ENCODE measurements at places on chromosomes 13 and 19. TPM values are rescaled to one million over a fixed set of nuclear protein-coding genes. Genes with fewer than 3 reads are reported as not detected.

LRRC63 gene
- polyA plus RNA-seq = 0.09 TPM

KLF1 gene
- polyA plus RNA-seq = 0.79 TPM

DNA sequence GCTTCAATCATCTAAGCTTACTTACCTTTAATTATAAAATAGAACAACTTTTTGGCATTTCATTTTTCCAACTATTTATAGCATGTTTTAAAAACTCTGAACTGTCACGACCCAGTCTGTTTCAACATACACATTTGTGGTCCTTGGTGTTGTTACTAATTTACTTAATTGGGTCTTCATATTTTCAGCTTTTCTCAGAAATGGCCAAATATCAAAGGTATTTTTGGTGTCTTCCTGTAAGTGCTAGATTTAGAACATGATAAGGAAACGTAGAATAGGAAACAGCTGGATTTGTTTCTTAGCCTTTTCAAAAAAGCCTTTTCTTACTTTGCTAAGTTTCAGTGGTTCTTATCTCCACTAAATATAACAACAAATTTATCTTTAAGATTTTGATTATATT lies 11.4 kb downstream of the LPAR6 start:
- no peak overlapping the region for H3K4me3 ChIP-seq
- DNase-seq = no peak
- H3K27me3 ChIP-seq = no peaks in the 10 kb centered on the region

DNA sequence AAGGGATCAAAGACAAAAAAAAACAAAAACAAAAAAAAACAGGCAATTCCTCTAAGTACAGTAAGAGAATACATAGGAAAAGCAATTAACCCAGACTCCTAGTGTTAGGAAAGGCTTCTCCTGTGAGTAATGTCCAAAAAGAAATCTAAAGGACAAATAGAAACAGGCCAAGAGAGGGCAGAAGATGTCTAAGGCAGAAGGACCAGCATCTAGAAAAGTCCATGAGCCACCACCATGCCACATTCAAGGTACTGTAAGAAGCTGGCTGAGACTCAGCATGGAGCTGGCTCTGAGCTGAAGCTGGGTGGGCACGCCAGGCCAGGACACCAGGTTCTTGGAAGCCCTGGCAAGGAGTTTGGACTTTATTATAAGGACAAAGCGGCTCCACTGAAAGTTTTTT lies 118.1 kb upstream of the FRY start:
- H3K4me1 ChIP-seq = no peaks in the 10 kb centered on the region
- H3K36me3 ChIP-seq = no peaks in the 10 kb centered on the region
- no peak for DNase-seq
- no peak overlapping the region for H3K27ac ChIP-seq
- H3K4me3 ChIP-seq = no peak overlapping the region

DNA sequence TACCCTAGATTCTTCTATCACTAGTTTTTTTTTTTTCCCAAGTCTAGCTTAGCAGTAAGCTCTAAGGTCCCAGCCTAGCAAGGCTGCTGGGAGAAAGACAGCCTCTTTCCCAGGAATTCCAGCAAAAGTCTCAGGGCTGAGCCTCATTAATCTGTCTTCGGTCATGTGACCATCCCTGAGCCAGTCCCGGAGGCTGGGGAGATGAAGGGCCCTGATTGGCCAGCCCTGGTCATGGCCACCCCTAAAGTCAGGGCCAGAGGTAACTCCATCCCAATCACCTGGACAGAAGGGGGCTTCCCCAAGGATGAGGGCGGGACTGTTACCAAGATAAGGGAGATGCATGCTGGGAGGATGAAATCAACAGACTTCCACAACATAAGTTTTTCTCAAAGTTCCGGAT lies 43.3 kb downstream of the CCNE1 start:
- no peaks in the 10 kb centered on the region for H3K36me3 ChIP-seq
- no peaks in the 10 kb centered on the region for H3K27me3 ChIP-seq
- H3K27ac ChIP-seq = no peak overlapping the region
- H3K4me1 ChIP-seq = no peaks in the 10 kb centered on the region

GRCh38 chr19:39148939-39149529 lies 23.4 kb downstream of the PAK4 start:
- DNase-seq = no peak
- peaks cover 6% of the 10 kb centered on the region for H3K36me3 ChIP-seq
- H3K27ac ChIP-seq = no peak overlapping the region
- no peaks in the 10 kb centered on the region for H3K27me3 ChIP-seq
- no peak overlapping the region for H3K4me3 ChIP-seq
- H3K4me1 ChIP-seq = peaks cover 41% of the 10 kb centered on the region

DNA sequence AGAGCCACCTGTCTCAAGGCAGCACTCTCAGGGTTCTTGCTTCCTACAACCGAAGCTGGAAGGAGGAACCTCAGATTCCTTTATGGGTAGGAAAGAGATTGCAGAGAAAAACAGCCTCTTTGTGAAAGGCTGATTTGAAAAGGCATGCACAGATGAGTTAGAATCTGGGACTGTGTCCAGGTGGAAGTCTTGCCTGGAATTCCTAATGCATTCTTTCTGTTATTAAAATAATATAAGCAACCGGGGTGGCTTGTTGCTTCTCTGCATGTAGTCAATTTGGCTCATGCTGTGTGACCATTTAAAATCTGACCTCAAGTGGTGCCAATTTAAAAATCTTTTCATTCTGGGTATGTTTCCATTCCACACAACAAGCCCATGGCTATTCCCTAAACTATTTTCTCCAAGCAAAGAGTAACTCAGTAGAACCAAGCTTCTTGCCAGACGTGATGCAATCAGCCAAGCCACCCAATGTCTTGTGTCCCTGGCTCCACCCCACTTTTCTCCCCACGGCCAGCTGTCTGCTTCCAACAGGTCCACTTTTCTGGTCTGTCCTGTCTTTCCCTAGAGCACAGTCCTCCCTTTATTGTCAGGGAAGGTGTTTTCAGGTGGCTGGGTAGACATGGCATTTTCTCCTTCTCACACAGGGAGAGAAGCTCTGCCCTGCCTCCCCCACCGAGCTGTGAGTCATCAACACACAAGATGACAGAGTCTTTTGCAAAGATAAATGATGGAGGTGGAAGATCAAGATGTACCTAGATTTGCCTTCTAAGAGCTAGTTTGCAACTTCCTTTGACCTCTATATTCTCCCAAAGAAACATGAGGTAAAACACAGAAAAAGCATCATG lies 394.3 kb downstream of the FOXO1 start:
- no peak overlapping the region for H3K27ac ChIP-seq
- H3K4me3 ChIP-seq = no peak overlapping the region
- no peaks in the 10 kb centered on the region for H3K27me3 ChIP-seq
- DNase-seq = no peak
- no peaks in the 10 kb centered on the region for H3K36me3 ChIP-seq

DNA sequence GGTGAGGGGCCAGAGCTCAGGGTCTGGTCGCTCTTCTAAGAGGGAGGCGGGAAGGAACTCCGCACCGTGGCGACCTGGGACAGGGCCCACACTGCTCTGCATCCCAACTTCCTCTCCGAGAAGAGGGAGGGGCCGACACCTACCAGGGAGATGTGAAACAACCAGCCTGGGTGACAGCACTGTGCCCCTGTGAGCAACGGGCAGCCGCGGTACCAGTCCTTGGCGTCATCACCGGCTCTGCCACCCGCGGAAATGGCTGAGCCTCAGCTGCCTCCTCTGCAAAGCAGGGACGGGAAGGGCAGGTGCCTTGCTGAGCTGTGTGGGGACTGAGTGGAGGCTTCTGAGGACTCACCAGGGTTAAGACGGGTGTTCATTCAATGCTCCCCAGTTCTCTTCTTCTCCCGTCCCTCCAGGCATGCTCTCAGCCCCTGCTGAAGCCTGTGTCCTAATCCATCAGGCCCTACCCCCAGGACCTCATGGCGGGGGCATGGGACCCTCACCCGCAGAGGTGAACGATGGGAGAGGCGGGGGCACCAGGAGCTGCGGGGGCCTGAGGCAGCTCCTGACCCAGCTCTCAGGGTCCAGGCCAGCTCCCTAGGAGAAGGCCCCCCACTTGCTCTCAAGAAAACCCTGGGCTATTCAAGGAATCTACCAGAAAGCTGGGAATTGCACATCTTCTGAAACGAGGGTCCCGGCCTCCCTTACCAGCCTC lies 9.3 kb downstream of the ZNF787 start:
- no peak overlapping the region for H3K4me3 ChIP-seq
- H3K4me1 ChIP-seq = peaks cover 51% of the 10 kb centered on the region
- peak; percentile 30 for DNase-seq

DNA sequence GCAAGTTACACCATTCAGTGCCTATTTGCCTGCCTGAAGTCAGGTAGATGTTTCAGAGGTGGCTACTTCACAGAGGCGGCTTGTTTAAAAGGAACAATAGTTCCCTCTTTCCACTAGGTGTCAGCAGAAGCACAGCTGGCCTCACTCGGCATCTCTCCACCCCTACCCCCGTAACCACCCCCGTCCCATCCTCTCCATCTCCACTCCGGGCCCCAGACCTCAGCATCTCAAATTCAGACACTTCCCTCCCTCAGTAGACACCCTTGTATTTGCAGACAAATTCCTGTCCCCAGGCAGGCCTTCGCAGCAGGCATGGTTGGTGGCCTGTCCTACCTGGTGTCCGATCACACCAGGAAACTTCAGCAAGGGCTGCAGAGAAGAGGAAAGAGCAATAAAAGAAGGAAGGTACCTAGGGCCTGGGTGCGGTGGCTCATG lies 9.1 kb upstream of the DPP9 start:
- no peak overlapping the region for H3K27ac ChIP-seq
- H3K4me3 ChIP-seq = no peak overlapping the region
- DNase-seq = no peak
- H3K27me3 ChIP-seq = no peaks in the 10 kb centered on the region
- no peaks in the 10 kb centered on the region for H3K36me3 ChIP-seq

RASIP1 gene
- polyA plus RNA-seq = 6.9 TPM

GRCh38 chr19:8517551-8518442 lies 3.8 kb upstream of the ZNF414 start:
- H3K36me3 ChIP-seq = peaks cover 3% of the 10 kb centered on the region
- peaks cover 27% of the 10 kb centered on the region for H3K4me1 ChIP-seq
- H3K27ac ChIP-seq = no peak overlapping the region
- H3K4me3 ChIP-seq = no peak overlapping the region

- H3K4me1 ChIP-seq = no peaks in the 10 kb centered on the region
- H3K27me3 ChIP-seq = no peaks in the 10 kb centered on the region
- H3K4me3 ChIP-seq = no peak overlapping the region
- no peak overlapping the region for H3K27ac ChIP-seq
- no peaks in the 10 kb centered on the region for H3K36me3 ChIP-seq
Observed at GRCh38 chr13:44664308-44664707, 88.2 kb upstream of the TSC22D1 start.

DNA sequence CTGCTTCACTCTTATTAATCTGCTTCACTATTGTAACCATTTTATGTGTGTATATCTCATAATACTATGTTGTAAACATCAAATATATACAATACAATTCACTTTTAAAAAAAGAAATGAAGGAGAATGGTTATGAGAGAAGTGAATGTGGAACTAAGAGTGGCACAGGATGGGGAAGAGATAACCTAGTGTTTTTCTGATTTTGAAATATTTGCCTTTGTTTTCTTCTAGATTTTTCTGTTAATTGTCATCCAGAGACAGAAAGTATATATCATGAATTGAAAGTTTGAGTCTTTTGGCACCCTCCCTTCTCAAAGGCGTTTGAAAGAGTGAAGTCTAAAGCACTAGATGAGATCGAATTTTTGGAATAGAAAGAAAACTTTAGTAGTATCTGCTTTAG lies 2.8 kb downstream of the DNAJC3 start:
- DNase-seq = no peak
- no peak overlapping the region for H3K27ac ChIP-seq
- H3K4me3 ChIP-seq = no peak overlapping the region
- peaks cover 3% of the 10 kb centered on the region for H3K4me1 ChIP-seq
- H3K36me3 ChIP-seq = no peaks in the 10 kb centered on the region
- H3K27me3 ChIP-seq = no peaks in the 10 kb centered on the region

GRCh38 chr19:18856385-18857126 lies 24.8 kb downstream of the UPF1 start:
- H3K27ac ChIP-seq = no peak overlapping the region
- H3K36me3 ChIP-seq = peaks cover 98% of the 10 kb centered on the region
- no peak for DNase-seq

DNA sequence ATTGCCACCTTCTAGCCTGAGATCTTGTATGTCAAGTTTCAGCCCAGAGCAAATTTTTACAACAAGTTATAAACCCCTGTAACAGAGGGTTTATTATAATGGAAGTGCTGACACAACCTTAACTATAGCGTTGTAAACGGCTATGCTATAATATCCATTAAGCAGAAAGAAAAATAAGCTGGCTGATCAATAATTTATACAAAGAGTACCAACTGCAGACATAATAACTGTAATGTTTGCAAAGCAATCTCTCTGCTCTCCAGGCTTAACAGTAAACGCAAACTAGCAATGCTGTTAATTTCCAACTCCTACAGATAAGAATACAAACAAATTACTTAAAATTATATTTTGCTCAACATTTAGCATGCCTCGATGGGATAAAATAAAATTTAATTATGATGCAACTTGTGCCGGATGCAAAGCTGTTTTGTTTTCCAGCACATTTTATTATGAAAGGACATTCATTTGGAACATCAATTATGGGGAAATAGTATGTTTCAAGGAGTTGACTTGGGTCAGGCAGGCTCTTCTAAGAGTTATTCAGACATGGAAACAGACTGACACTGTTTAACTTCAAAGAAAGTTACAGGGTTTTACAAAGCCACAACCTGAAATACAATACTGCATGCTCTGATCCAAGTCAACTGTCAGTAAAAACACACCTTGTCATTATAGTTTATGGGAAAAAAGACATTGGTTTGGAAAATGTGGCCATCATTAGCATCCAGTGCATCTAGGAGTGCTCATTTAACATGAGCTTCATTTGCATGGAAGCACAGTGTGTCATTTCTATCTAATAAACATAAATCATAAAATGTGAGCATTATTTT lies 6.6 kb upstream of the DACH1 start:
- peak overlapping the region; percentile 29 for H3K27ac ChIP-seq
- no peaks in the 10 kb centered on the region for H3K36me3 ChIP-seq
- no peak for DNase-seq
- H3K4me1 ChIP-seq = peaks cover 22% of the 10 kb centered on the region

- no peak for DNase-seq
- H3K4me1 ChIP-seq = no peaks in the 10 kb centered on the region
- H3K36me3 ChIP-seq = no peaks in the 10 kb centered on the region
- H3K4me3 ChIP-seq = no peak overlapping the region
- H3K27ac ChIP-seq = no peak overlapping the region
Observed at GRCh38 chr13:105518086-105518485, 1017.4 kb downstream of the EFNB2 start.

DNA sequence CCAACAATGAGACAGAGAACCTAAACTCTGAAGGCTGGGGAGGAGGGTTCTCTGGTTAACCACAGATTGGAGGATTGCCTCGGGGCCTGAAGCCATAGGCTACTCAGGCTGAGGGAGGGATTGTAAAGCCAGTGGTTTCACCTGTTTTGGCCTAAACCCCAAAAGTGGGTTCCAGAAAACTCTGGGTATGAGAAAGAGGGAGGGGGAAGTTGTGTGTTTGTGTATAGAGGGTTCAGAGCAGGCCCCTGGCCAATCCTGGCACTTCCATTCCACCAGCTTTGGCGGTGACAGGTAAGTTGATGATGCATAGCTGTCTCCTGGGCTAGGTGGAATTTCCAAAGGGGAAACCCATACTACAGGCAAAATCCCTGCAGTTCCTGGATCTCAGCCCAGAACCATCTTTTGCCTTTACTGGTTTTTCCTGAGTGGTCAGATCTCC lies 13.5 kb upstream of the CCDC97 start:
- H3K27ac ChIP-seq = no peak overlapping the region
- H3K4me3 ChIP-seq = no peak overlapping the region
- no peak for DNase-seq
- peaks cover 99% of the 10 kb centered on the region for H3K36me3 ChIP-seq

CYP2F1 gene
- polyA plus RNA-seq = 0.06 TPM

GRCh38 chr19:34232566-34233481 lies 21.5 kb upstream of the GARRE1 start:
- no peak overlapping the region for H3K4me3 ChIP-seq
- H3K27me3 ChIP-seq = no peaks in the 10 kb centered on the region
- DNase-seq = no peak
- H3K27ac ChIP-seq = no peak overlapping the region
- H3K36me3 ChIP-seq = peaks cover 28% of the 10 kb centered on the region
- H3K4me1 ChIP-seq = peaks cover 7% of the 10 kb centered on the region

DAND5 gene
- 0.06 TPM for polyA plus RNA-seq
